ENCODE measurements at places on chromosomes 1 and 21. TPM values are rescaled to one million over a fixed set of nuclear protein-coding genes. Genes with fewer than 3 reads are reported as not detected.
A peak's percentile ranks its signal among the peaks of the same experiment; 100 is the strongest.

DNA sequence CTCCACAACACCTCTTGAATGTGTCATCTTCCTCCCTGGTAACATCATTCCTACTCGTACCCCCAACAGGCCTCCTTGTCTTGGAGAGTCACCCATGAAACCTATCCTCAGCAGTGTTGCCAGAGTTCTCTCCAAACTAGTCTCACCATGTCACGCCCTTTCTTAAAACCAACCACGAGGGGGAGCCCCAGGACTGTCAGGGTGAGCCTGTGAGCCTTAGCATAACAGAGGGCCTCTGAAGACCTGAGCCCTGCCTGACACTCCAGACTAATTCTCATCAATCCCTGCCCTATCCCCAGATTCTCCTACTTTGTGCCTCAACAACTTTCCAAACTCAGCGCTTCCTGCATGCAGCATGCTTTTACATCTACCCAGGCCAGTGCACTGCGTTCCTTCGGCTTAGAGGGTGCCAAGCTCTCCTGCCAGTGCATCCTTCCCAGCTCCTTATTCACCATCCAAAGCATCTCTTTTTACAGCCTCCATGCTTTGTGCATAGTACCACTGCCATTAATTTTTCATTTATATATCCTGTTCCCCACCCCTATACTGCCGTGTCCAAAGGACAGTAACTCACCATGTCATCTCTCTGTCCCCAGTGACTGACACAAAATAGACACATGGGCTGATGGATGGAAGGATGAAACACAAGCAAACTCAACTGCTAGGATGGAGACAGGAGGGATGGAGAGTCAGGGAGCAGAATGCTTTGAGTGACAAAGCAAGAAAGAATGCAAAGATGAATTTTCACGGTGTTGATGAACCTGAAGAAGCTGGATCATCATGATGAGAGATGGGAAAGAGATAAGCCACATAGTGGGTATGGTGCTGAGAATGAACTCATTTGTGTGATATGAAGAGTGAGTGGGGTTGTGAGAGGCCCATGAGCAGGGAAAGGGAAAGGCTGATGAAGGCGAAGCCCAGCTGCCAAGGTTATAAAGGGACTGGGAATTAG, 34.0 kb downstream of the ZNF697 start:
- no peak overlapping the region for H3K27ac ChIP-seq
- H3K27me3 ChIP-seq, result no peaks in the 10 kb centered on the region
- no peak overlapping the region for H3K4me3 ChIP-seq
- H3K36me3 ChIP-seq, result no peaks in the 10 kb centered on the region
- H3K4me1 ChIP-seq, result no peaks in the 10 kb centered on the region

GRCh38 chr1:197806718-197807117, 31.4 kb upstream of the DENND1B start:
- no peaks in the 10 kb centered on the region for H3K4me1 ChIP-seq
- H3K27ac ChIP-seq, result no peak overlapping the region
- H3K4me3 ChIP-seq, result no peak overlapping the region
- no peak for DNase-seq

Gene MTARC2
- total RNA-seq, result 58.6 TPM

- no peaks in the 10 kb centered on the region for H3K36me3 ChIP-seq
- no peak overlapping the region for H3K4me3 ChIP-seq
- no peak for DNase-seq
- no peak overlapping the region for H3K27ac ChIP-seq
These were observed 6.0 kb upstream of the LIN28A start for GRCh38 chr1:26404641-26405040.

- no peak overlapping the region for H3K27ac ChIP-seq
- H3K36me3 ChIP-seq, result no peaks in the 10 kb centered on the region
- no peaks in the 10 kb centered on the region for H3K4me1 ChIP-seq
- H3K27me3 ChIP-seq, result peaks cover 5% of the 10 kb centered on the region
- no peak for DNase-seq
- H3K4me3 ChIP-seq, result no peak overlapping the region
These were observed 80.4 kb upstream of the LPGAT1 start for GRCh38 chr1:211910913-211911485.

DNA sequence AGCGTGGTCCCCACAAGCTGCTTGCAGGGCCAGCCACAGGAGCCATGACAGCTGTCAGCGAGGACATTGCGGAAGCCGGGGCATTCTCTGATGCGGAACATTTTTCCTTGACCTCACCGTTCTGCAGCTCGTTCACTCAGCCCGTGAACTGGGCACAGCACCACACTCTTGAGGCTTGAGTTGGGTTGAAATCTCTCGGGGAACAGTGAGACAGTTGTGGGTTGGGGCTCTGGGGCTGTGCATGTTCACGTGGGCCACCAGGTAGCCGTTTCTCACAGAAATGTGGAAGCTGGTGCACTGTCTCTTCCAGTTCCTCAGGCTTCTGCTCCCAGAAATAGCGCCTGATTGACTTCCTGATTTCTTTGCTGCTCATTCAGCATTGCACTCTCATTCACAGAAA, 69.8 kb downstream of the SPSB1 start:
- H3K4me1 ChIP-seq, result peaks cover 6% of the 10 kb centered on the region
- DNase-seq, result no peak
- peaks cover 17% of the 10 kb centered on the region for H3K36me3 ChIP-seq
- no peak overlapping the region for H3K27ac ChIP-seq
- no peak overlapping the region for H3K4me3 ChIP-seq

Gene HLX
- 14.9 TPM for total RNA-seq

Gene KRTAP11-1
- total RNA-seq, result not detected

- no peak overlapping the region for H3K4me3 ChIP-seq
- DNase-seq, result no peak
- no peak overlapping the region for H3K27ac ChIP-seq
- no peaks in the 10 kb centered on the region for H3K4me1 ChIP-seq
These were observed 26.1 kb upstream of the CR2 start for GRCh38 chr1:207427832-207428585.

DNA sequence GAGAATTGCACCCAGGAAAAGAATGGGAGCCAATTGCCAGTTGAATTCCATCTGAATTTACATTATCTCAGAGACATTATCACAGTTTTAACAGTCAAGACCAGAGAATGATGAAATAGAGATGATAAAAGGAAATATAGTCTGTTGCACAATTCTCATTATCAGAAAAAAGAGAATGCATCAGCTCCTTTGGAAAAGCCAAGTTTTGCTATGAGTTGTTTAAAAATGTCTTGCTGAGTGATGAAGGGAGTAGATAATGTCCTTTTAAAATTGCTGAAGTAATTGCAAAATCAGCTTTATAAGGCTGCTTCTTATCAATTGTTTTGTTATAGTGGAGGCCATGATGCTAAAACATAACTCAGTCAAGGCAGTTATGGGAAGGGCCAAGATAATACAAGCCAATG, 37.9 kb upstream of the EEIG2 start:
- H3K4me3 ChIP-seq, result no peak overlapping the region
- H3K4me1 ChIP-seq, result no peaks in the 10 kb centered on the region
- no peaks in the 10 kb centered on the region for H3K36me3 ChIP-seq
- no peak for DNase-seq

Gene GOLT1A
- 22.4 TPM for total RNA-seq

GRCh38 chr1:64472805-64473204, 2.9 kb downstream of the CACHD1 start:
- H3K4me1 ChIP-seq, result peaks cover 33% of the 10 kb centered on the region
- H3K4me3 ChIP-seq, result peak overlapping the region; percentile 68
- H3K27ac ChIP-seq, result no peak overlapping the region
- DNase-seq, result no peak

DNA sequence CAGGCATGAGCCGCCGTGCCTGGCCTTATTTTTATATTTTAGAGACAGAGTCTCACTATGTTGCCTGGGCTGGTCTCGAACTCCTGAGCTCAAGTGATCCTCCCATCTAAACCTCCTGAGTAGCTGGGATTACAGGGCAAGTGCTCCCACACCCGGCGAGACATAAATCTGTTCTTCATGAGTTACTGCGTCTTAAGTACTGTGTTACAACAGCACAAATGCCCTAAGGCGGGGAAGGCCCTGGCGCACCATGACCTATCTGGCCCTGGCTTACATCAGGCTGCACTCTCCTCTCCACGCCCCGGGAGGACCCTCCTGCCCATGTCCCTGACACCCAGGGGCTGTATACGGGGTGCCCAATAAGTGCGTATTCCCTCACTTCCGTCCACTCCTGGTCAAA, 4.3 kb downstream of the GPR153 start:
- H3K4me1 ChIP-seq, result peaks cover 6% of the 10 kb centered on the region
- no peaks in the 10 kb centered on the region for H3K27me3 ChIP-seq
- no peaks in the 10 kb centered on the region for H3K36me3 ChIP-seq
- no peak overlapping the region for H3K4me3 ChIP-seq

DNA sequence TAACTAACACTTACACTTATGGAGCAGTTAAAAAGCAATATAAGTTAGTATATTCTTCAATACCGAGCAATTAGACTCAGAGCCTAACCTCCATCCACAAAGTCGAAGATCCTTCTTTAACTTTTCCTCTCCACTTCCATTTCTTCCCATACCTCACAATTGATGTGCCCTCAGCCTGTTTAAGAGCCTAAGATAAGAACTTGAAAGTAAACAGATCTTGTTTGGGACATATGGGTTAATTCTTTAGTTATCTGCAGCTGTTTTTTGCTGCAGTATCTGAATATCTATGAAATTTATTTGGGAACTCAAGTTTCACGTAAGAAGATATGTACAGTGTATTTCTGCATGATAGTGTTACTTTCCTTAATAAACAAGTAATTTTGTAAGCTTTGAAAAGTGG, 51.5 kb downstream of the MIGA1 start:
- no peaks in the 10 kb centered on the region for H3K27me3 ChIP-seq
- H3K27ac ChIP-seq, result no peak overlapping the region
- H3K36me3 ChIP-seq, result no peaks in the 10 kb centered on the region
- H3K4me1 ChIP-seq, result peaks cover 46% of the 10 kb centered on the region

DNA sequence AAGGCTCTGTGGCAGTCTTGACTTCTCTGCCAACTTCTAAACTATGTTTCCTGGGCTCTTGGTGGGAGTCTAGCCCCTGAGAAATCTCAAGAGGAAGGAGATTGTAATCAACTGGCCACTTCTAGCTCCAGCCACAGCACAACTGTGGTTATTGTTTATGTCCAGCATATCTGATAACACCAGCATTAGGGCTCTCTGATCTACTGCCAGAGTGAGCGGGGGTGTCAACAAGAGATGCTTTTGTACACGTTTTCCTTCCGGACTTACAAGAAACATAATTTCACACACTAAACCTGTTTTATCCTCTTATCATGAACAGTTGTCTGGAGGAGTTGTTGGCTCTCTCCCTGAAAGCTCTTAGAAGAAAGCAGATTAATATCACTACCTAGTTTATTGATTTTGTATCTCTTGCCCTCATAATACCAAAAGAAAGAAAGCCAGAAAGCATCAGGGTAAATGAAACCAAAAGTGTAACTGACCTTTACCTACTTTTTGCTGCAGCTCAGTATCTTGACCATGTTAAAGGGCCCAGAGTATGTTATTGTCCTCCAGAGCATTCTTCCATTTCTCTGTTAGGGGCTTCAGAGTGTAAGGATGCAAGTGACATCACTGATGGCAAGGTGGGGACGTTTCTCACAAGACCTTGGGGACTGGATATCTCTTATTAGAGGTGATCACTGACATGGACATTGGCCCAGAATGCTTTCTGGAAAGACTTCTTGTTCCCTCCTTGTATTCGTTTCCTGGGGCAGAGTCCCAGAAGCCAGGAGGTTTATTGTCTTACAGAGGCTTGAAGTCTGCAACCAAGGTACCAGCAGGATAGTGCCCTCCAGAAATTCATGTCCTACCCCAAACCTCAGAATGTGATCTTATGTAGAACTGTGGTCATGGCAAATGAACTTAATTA, 9.6 kb upstream of the SH2D1B start:
- no peaks in the 10 kb centered on the region for H3K4me1 ChIP-seq
- no peak for DNase-seq
- H3K27me3 ChIP-seq, result no peaks in the 10 kb centered on the region
- no peaks in the 10 kb centered on the region for H3K36me3 ChIP-seq

- H3K36me3 ChIP-seq, result no peaks in the 10 kb centered on the region
- H3K27me3 ChIP-seq, result peaks cover 33% of the 10 kb centered on the region
- no peak overlapping the region for H3K4me3 ChIP-seq
- no peaks in the 10 kb centered on the region for H3K4me1 ChIP-seq
These were observed 10.0 kb downstream of the DRAXIN start for GRCh38 chr1:11701551-11701961.

GRCh38 chr1:19468397-19468956, 16.9 kb downstream of the CAPZB start:
- H3K4me1 ChIP-seq, result peaks cover 56% of the 10 kb centered on the region
- H3K27ac ChIP-seq, result peak overlapping the region; percentile 73
- DNase-seq, result peak; percentile 77
- no peaks in the 10 kb centered on the region for H3K27me3 ChIP-seq
- no peak overlapping the region for H3K4me3 ChIP-seq
- H3K36me3 ChIP-seq, result peaks cover 7% of the 10 kb centered on the region

GRCh38 chr1:73366734-73367413, 831.1 kb downstream of the LRRIQ3 start:
- no peak overlapping the region for H3K27ac ChIP-seq
- no peaks in the 10 kb centered on the region for H3K4me1 ChIP-seq
- H3K27me3 ChIP-seq, result no peaks in the 10 kb centered on the region
- no peak overlapping the region for H3K4me3 ChIP-seq

Gene PLD5
- total RNA-seq, result 0.87 TPM

DNA sequence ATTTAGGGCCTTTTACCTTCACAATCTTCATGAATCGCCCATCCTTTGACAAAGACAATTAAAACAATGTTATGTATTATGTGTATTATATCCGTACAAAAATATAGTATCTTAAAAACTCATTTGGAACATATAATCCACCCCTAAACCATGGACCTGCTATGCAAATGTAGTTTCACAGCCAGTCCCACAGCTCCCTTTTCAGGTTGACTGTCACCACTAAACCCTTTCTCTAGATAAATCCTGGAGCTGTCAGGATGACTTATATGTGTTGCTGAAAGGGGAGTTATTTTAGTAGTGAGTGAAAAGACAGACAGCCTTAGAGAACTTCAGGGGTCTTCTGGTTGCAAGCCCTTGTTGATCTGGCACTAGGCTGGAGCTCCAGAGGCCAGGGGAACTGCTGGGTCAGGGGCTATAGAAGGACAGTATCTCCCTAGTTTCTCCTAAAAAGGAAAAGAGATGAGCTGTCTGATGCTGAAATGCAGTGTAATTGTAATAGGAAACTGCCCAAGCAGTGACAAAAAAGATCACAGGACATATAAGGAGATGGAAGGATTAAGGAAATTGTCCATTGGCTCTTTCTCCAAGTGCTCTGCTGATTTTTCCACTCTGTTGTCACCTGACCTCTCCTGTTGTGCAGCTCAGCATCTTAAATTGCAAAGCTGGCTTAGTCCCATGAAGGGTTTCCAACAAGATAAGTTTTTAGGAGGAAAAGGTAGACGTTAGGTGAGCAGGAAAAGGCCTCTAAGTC, 127.7 kb downstream of the S1PR1 start:
- no peaks in the 10 kb centered on the region for H3K36me3 ChIP-seq
- H3K27me3 ChIP-seq, result no peaks in the 10 kb centered on the region
- no peak overlapping the region for H3K27ac ChIP-seq
- H3K4me1 ChIP-seq, result no peaks in the 10 kb centered on the region
- H3K4me3 ChIP-seq, result no peak overlapping the region
